ENCODE measurements at places on chromosomes 5 and 9. TPM values are rescaled to one million over a fixed set of nuclear protein-coding genes. Genes with fewer than 3 reads are reported as not detected.
A peak's percentile ranks its signal among the peaks of the same experiment; 100 is the strongest.

DNA sequence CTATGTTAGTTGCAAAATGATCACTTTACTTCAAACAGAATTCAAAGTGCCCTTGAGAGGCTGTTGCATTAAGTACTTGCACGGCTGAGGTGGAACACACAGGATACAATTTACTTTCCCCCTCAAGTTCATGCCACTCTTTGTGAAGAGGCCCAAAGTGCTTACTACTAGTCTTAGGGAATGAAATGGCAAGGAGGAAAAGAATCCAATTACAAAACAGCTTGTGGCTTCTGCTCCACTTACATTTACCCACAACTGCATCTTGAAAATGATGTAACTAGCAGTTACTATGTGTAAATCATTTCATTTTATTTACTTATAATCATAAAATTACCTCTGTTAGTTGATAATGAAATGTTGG lies 14.6 kb downstream of the FOXD1 start:
- peaks cover 4% of the 10 kb centered on the region for H3K4me1 ChIP-seq
- DNase-seq = no peak
- H3K4me3 ChIP-seq = no peak overlapping the region
- H3K36me3 ChIP-seq = no peaks in the 10 kb centered on the region
- H3K27me3 ChIP-seq = peaks cover 94% of the 10 kb centered on the region

DNA sequence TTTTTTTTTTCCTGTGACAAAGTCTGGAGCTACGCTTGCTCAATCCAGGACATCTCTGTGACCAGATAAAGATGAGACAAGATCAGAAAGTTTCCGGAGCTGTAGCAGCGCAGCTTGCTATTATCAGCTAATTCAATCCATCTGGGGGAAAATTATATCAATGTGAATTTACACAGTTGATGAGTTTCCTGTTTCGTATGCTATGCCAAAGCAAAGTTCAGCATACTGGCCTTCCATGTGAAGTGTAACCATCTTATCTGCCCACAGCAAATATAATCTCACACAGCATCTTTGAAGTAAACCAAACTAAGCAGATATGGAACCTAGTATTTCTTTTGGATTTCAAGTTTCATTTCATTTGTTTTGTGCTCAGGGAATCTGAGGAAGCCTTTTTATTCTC lies 1767.7 kb downstream of the EFNA5 start:
- peaks cover 1% of the 10 kb centered on the region for H3K4me1 ChIP-seq
- no peak overlapping the region for H3K27ac ChIP-seq
- DNase-seq = no peak
- no peak overlapping the region for H3K4me3 ChIP-seq

DNA sequence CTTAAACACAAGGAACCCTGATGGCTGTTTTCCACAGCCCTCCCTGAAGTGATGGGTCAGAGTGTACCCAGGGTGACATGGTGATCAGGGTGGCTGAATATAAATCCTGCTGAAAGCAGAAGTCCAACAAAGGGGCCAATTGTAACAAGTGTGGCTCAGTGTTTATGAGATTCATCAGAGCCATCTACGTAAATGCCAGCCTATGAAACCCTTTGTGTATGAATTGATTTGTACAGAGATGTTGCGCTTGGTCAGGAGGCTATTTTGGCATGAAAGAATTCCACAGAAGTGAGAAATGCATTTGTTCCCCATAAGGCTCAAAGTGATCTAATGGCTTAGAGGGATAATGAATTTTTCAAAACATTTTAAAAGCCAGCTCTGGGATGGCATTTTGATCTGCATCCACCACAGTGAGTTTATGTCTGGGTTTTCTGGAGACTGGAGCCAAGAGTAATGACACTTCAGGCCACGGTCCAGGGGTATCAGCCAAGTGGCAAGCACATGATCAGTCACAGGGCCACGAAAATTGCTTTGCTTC lies 12.4 kb downstream of the PRUNE2 start:
- no peak for DNase-seq
- H3K36me3 ChIP-seq = no peaks in the 10 kb centered on the region
- H3K27me3 ChIP-seq = peaks cover 3% of the 10 kb centered on the region
- H3K27ac ChIP-seq = no peak overlapping the region

DNA sequence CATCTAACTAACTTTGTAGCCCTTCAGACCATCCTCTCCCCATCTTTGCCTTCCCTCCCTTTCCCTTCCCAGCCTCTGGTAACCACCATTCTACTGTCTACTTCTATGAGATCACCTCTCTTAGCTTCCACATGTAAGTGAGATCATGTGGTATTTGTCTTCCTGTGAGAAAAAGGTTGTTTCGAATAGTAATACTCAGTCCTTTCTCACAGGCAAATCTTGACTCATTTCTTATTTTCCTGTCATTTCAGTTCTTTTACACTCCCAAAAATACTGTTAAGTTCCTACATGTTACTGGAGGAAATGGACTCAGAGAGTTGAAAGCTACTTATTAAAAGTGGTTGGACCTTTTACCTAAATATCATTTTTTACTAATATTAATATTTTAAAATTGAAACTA lies 82.1 kb downstream of the SLF1 start:
- DNase-seq = no peak
- H3K27me3 ChIP-seq = no peaks in the 10 kb centered on the region
- no peak overlapping the region for H3K4me3 ChIP-seq
- no peaks in the 10 kb centered on the region for H3K4me1 ChIP-seq
- H3K27ac ChIP-seq = peak overlapping the region; percentile 13
- peaks cover 13% of the 10 kb centered on the region for H3K36me3 ChIP-seq

DNA sequence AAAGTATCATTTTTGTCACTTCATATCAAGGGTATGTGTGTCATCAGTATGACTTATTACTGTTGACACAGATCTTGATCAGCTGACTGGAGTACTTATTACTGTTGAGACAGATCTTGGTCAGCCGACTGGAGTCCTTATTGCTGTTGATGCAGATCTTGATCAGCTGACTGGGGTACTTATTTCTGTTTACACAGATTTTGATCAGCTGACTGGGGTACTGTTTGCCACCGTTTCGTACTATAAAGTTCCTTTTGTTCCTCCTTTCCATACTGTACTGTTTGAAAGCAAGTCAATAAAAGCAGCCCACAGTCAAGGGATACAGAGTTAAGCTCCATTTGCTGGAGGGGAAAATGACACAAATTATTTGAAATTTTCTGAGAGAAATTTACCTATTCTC lies 347.3 kb downstream of the CDH12 start:
- H3K27ac ChIP-seq = no peak overlapping the region
- no peak overlapping the region for H3K4me3 ChIP-seq
- no peaks in the 10 kb centered on the region for H3K27me3 ChIP-seq
- H3K36me3 ChIP-seq = no peaks in the 10 kb centered on the region

The ECSCR gene
- total RNA-seq = not detected

The GLIPR2 gene
- 21.5 TPM for total RNA-seq

DNA sequence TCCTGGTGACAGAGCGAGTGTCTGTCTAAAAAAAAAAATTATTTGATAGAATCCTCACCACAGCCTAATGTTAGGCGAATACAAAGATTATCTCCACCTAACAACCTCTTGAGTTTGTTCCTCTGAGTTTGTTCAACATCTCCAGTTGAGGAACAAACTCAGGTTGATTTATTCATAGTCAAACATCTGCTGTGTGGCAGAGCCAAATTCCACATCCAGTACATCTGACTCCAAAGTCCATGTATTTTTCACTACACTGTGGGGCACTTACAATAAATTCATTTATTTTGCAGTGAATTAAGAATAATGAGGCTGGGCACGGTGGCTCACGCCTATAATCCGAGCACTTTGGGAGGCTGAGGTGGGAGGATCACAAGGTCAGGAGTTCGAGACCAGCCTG lies 53.3 kb downstream of the KIF24 start:
- H3K27me3 ChIP-seq = no peaks in the 10 kb centered on the region
- peaks cover 2% of the 10 kb centered on the region for H3K36me3 ChIP-seq
- no peak for DNase-seq
- H3K4me3 ChIP-seq = no peak overlapping the region
- H3K4me1 ChIP-seq = peaks cover 6% of the 10 kb centered on the region
- no peak overlapping the region for H3K27ac ChIP-seq

DNA sequence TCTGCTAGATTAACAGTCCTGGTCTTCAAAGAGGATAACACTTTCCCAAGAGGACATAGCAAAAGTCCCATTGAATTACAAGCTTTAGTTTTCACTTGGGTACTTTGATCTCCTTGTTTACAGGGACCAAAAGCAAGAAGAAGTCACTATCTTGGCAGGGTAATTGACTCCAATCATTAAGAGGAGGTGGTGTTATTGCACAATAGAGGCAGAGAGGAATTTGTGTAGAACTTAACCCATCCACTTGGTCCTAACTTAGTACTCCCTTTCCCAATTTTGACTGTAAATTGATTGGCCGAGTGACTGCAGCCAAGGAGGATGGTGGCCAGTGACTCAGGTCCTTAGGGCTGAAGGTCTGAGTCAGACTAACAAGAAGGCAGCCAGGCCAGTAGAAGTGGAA lies 9.3 kb upstream of the TRPC7 start:
- no peaks in the 10 kb centered on the region for H3K36me3 ChIP-seq
- H3K4me1 ChIP-seq = peaks cover 6% of the 10 kb centered on the region
- H3K27ac ChIP-seq = no peak overlapping the region
- H3K27me3 ChIP-seq = peaks cover 28% of the 10 kb centered on the region
- DNase-seq = no peak
- H3K4me3 ChIP-seq = no peak overlapping the region

The SPATA9 gene
- 0.68 TPM for total RNA-seq

DNA sequence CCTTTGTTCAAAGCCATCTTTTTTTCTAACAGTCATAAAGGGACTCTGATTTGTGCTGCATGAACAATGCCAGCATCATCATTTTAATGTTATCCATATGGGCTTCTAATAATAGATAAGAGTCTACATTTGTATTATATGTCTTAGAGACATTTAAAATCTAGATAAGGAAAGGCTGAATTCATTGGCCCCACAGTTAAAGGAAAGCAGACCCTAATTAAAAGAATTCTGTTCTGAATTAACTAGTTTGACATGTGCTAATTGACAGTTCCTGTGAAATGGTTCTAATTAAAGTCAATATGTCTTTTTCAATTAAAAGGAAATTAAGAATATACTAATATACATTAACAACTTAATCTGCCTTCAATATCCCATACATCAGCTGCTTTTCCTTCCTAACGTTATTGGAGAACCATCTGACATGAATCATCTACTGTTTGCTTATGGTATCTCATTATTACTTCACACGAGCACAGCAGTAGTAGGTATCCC lies 104.7 kb downstream of the NR2F1-AS1 start:
- H3K4me1 ChIP-seq = no peaks in the 10 kb centered on the region
- H3K4me3 ChIP-seq = no peak overlapping the region
- H3K27me3 ChIP-seq = no peaks in the 10 kb centered on the region
- no peak overlapping the region for H3K27ac ChIP-seq
- H3K36me3 ChIP-seq = peaks cover 20% of the 10 kb centered on the region
- DNase-seq = no peak

The NOXA1 gene
- 0.89 TPM for total RNA-seq

DNA sequence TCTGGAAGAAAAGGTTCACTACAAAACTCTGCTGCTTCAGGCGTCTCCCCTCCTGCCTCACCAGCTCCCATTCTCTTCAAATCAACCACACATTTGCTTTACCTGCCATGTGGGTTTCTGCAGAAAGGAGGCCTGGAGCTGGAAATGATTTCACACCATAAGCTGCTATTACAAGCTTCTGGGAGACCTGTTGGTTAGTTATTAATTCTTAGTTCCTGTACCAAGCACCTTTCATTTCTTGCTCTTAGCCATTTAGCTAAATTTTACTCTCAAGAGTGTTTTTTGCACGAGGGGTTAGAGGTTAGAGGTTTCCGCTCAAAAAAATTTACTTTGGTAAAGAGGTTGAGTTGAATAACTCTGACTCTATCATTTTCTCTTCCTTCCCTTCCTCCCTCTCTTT lies 70.3 kb downstream of the MAP1B start:
- H3K36me3 ChIP-seq = peaks cover 14% of the 10 kb centered on the region
- no peaks in the 10 kb centered on the region for H3K27me3 ChIP-seq
- no peak overlapping the region for H3K27ac ChIP-seq
- DNase-seq = no peak
- H3K4me1 ChIP-seq = peaks cover 67% of the 10 kb centered on the region

DNA sequence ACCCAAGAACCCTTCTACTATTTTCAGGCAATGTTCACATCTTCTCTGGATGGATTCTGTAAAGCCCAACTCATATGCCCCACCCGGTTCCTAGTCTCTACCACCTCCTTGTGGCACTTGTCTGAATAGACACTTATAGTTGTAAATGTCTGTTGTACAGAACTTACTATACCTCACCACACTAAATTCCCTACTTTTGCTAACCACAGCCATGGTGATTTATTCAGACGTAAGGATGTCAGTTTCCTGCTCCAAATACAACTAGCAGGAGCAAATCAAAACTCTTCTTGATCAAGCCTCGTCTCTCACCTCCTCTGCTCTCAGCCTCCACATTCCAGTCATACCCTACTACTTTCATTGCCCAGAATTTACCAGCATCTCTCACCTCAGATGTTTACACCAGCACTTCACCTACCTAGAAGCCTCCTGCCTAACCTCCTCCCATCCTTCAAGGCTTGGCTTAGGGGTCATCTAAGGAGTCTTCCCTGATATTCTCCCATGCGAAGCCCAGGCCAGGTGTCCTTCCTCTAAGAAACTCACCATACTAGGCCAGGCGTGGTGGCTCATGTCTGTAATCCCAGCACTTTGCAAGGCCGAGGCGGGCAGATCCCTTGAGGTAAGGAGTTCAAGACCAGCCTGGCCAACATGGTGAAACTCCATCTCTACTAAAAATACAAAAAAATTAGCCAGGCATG lies 75.5 kb downstream of the MAPKAP1 start:
- no peaks in the 10 kb centered on the region for H3K36me3 ChIP-seq
- H3K4me1 ChIP-seq = peaks cover 17% of the 10 kb centered on the region
- no peak overlapping the region for H3K27ac ChIP-seq
- no peaks in the 10 kb centered on the region for H3K27me3 ChIP-seq
- DNase-seq = no peak

The SPINK4 gene
- total RNA-seq = not detected

GRCh38 chr9:131275332-131276093 lies 797 bp downstream of the FAM78A start:
- H3K4me1 ChIP-seq = peaks cover 15% of the 10 kb centered on the region
- H3K27ac ChIP-seq = no peak overlapping the region
- peak; percentile 29 for DNase-seq
- peaks cover 35% of the 10 kb centered on the region for H3K27me3 ChIP-seq

- no peaks in the 10 kb centered on the region for H3K36me3 ChIP-seq
- H3K27me3 ChIP-seq = no peaks in the 10 kb centered on the region
- no peak overlapping the region for H3K4me3 ChIP-seq
- DNase-seq = no peak
Observed at GRCh38 chr5:145925353-145925752, 11.0 kb upstream of the SH3RF2 start.

DNA sequence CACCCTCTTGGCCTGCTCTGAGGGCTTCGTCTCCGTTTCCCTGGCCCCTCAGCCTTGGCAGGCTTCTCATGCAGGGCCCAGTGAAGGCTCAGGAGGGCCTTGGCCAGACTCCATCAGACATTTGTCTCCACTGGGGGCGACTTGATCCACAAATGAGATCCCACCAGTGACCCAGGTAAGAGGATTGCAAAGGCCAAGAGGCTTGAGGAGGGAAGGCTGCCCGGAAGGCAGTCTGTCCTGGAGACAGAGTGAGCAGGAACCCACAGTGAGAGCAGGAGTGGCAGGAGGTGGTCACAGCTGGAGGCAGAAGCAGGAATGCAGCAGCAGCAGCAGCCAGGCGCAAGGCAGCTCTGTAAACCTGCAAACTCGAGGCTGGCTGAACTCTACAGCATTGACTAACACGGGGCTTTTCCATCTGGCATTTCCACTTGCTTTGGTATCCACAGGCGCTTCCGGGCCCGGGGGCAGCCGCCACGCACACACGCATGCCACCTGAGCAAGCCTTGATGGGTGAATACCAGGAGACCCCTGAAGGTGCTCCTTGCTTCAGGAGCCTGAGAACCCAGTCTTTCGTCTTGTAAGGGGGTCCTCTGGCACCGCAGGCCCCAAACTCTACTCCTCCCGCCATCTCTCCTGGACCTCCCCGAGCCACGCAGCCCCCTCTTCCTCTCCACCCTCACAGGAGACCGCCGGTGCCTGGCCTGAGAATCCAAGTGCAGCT lies 14.7 kb downstream of the MGAT1 start:
- H3K27me3 ChIP-seq = no peaks in the 10 kb centered on the region
- H3K4me3 ChIP-seq = no peak overlapping the region
- H3K36me3 ChIP-seq = no peaks in the 10 kb centered on the region

Measured in neural crest cell (in vitro differentiated cells).